ENCODE measurements at places on chromosomes 16 and 17.

GRCh38 chr16:29025735-29026134 is 40.9 kb downstream of the LAT start:
- DNase-seq: no peak

- DNase-seq: no peak
Measured at GRCh38 chr17:64679710-64680216, 17.7 kb upstream of the SMURF2 start.

- DNase-seq: no peak
Measured at GRCh38 chr17:74842599-74843351, 16.9 kb downstream of the GRIN2C start.

GRCh38 chr17:50596191-50597037 is 35.9 kb downstream of the CACNA1G start:
- no peak for DNase-seq

GRCh38 chr17:80969674-80970043 is 22.0 kb upstream of the CHMP6 start:
- DNase-seq: no peak

DNA sequence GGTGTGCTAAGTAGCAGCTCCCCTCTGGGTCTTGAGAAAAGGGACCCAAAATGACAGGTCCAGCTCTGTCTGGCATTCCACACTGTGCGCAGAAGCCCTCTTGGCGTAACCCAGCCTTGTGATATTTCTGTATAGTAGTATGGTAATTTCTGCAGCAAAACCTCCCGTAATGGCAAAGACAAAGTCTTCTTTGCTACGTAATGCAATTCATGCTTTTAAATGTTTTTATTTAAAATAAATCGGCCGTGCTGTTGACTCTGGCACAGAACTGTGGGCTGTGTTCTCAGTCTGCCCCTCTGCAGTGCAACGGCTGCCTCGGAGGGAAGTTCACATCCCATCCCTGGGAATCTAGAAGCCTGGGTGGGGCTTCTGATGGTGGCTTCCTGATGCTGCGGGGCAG is 75.2 kb downstream of the ASIC2 start:
- DNase-seq: no peak

DNA sequence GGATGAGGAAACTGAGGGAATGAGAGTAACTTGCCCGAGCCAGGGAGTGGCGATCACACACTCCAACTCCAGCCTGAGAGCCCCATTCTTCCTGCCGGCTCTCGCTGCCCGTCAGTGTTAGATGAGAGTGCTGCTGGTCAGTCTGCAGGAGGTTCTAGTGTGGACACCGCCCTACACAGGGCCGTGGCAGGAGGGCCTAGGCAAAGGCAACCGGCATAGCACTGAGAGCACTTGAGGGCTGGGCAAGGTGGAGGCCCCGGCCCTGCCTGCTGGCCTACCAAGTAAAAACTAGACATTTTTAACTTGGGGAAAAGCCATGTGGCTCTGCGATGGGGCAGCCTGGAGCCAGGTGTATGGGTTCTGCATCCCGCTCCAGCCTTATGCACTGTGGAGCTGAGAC is 354.8 kb downstream of the SEC14L1 start:
- DNase-seq: no peak

- DNase-seq: no peak
Measured at GRCh38 chr16:31477220-31478216, 5.4 kb upstream of the SLC5A2 start.

DNA sequence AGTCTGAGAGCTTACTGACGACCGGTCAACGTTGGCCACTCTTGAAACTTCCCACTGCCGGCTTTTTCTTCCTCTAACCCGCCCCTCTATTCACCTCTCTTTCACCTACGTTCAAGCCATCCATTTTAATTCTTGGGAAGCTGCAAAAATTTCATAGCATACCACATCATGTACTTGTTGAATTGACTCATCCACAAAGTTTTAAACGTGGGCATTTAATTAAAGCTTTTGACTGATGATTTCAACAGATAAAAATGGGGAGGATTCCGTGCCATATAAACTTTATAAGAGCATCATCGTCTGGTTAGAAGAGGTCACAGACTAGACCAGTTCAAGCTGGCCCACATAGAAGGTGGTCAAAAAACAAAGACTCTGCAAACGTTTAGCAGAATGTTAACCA is 22.5 kb downstream of the VPS53 start:
- DNase-seq: no peak

- no peak for DNase-seq
Measured at GRCh38 chr17:74663561-74663960, 40.0 kb upstream of the CD300E start.

DNA sequence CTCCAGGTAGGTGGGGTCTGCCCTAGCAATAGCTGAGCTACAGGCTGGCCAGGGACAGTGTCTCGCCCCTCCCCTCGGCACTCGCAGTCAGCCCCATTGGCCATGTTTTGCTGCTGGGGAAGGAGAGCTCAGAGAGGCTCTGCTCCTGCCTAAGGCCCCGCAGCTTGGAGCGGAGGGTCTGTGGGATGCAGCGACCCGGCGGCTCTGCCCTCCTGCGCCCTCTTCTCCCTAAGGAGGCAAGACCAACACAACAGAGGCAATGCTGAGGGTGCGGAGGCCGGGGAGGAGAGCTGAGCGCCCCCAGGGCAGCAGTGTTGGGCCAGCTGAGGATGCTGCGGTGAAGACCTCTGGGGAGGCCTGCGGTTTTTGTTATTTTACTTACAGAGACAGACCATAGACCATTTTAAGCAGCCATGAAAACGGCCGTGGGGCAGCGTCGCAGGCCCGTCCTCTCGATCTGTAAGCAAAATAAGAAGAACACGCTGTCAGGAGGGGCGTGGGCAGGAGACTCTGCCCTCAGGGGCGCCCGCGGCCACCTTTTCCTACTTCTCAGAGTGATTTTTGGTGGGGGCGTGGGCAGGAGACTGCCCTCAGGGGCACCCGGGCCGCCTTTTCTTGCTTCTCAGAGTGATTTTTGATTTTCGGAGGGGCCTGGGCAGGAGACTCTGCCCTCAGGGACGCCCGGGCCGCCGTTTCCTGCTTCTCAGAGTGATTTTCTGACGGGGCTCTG is 31.4 kb upstream of the PABPN1L start:
- DNase-seq: no peak

DNA sequence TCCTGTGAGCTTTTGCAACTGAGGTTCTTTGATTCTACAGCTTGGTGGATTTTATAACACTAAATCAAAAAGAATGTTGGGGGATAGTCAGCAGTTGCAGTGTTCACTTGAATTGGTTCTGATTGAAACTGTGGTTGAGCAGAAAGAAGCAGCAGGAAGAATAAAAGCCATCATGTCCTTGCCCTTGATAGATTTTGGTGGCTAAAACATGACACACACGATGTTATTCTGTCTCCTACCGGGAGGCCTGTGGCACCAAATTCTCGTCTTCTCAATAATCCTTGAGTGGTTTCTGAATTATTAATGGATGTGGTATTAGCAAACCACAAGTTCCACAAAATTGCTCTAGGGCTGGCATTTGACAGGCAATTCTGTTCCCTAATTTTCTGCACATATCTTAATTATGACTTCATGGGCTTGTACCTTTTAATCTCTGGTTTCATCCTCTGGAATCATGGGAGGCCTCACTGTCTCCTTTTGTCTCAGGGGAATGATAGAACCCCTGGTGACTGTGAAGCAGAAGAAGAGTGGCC is 338.2 kb downstream of the SNX29 start:
- DNase-seq: no peak
